ENCODE measurements at places on chromosomes 6 and 20. TPM values are rescaled to one million over a fixed set of nuclear protein-coding genes. Genes with fewer than 3 reads are reported as not detected.

DNA sequence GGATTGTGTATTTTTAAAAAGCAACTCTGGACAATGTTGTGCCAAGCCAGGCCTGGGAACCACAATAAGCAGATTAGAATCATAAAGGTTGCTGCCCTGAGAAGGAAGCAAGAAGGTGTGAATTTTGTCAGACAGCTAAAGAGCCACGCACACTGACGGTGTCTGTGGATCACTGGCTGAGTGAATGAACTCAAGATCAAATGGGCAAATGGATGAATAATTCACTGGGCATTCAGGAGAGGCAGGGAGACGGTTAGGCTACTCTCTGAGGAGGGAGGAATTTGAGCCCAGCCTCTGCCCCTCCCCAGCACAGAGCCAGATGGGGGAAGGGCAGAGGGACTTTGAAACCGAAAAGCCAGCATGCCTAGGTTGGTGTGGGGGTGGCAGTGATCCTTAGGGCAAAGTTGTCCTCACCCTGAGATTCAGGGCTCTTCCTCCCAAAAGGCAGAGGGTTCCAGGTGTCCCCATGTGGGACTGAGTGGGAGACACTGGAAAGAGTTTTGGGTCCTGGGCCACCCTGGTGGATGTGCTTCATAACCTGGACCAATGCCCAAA is 19.5 kb upstream of the SLC22A7 start:
- DNase-seq: no peak

- DNase-seq: no peak
Measured at GRCh38 chr6:61679625-61680024, 606.4 kb downstream of the KHDRBS2 start.

DNA sequence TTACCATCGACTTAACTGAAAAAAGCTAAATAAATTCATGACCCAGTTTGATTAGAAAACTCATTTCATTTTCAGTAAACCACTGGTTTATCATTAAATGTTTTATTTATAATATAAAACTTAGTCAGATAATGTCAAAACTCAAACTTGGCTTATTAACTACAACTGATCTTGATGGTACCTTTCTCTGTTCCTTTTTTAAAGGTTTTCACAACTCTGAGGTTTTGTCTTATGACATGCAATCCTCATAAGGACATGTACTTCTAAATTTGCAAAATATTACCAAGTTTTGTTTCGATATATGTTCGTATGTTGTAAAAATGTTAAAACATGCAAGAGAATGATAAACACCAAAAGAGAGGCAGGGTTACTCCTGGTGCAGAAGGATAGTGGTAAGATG is 82.5 kb upstream of the PDE10A start:
- DNase-seq: no peak

GRCh38 chr6:81401970-81402690 is 350.4 kb downstream of the TENT5A start:
- no peak for DNase-seq

GRCh38 chr6:12718015-12718414 is 1.4 kb downstream of the PHACTR1 start:
- DNase-seq: no peak

GRCh38 chr20:5974531-5974930 is 24.1 kb downstream of the MCM8 start:
- no peak for DNase-seq

- no peak for DNase-seq
Measured at GRCh38 chr6:149230712-149231460, 86.6 kb upstream of the TAB2 start.

DNA sequence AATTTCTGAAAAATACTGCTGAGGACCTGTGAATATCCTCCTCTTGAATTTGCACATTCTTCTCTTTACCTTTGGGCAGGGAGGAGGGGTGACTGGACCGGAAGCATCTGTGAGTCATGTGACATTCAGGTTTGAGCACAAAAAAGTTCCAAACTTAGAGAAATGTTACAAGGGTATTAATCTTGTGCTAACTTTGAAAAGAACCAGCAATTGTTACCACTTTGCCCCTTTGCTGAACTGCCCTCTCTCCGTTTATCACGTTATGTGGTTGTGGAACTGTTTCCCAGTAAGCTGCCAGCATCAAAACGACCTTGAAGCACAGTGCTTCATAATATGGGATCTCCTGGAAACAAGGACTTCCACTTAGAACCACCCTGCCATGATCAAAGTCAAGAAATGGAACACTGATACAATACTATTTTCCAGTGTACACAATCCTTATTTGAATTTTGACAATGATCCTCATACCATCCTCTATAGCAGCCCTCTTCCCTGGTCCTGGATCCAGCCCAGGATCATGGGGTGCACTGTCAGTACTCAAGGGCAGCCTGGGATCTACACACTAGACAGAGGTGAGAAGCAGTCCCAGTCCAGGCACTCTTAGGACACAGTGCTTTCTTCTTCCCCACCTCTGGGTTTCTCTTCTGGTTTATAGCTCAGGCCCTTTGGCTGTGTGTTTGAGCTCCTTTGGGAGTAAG is 2.3 kb upstream of the TUBB1 start:
- DNase-seq: no peak

DNA sequence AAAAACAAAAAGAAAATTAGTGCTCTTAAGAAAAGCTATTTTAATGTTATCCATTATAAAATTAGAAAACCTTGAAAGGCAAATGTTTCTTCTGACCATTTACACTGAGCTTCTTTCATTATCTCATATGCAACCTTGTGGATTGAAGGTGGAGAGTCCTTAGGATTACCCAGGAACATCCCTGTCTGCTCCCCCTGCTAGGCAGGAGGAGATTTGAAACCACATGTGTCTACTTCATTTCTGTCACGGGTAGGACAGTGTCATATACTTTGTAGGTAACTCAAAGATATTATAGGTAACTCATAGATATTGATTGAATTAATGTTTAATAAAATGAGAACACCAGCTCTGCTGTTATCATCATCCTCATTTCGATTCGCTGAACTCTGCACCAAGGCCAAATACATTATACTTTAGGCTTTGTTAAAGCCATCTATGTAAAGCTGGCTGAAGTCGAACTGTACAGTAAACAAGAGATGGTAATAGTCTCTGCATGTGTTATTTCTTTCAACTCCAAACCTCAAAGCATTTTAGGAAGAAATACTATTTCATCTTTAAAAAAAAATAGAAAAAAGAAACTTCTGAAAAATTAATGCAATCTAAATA is 49.5 kb downstream of the HDAC2 start:
- DNase-seq: no peak

- no peak for DNase-seq
Measured at GRCh38 chr6:134683783-134684422, 266.0 kb downstream of the ALDH8A1 start.

GRCh38 chr6:87660226-87660911 is 41.7 kb downstream of the AKIRIN2 start:
- no peak for DNase-seq

- DNase-seq: no peak
Measured at GRCh38 chr6:41355952-41356351, 20.5 kb downstream of the NCR2 start.

DNA sequence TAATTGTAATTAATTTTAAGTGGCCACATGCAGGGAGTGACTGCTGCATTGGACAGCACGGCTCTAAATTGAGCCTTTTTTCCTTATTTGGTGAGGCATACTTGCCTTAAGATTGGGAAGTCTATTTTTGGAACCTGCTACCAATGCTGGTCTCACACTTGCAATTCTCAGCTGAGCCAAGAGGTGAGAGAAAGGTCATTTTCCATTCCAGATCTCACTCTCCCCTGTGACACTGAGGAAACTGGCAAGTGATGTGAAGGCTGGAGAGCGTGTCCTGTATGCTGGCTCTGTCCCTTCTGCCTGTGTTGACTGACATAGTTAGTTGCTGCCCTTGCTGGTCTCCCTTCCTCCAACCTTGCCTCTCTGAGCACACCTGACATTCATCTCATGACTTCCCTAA is 735 bp upstream of the MOG start:
- DNase-seq: no peak

The SSTR4 gene
- not detected for total RNA-seq

The LINC00237 gene
- not detected for total RNA-seq

The HMGCLL1 gene
- 0.29 TPM for total RNA-seq

The F13A1 gene
- total RNA-seq: 346 TPM
